Astrocyte (in vitro differentiated cells and primary cell): ENCODE measurements at places on chromosomes 11 and 22. TPM values are rescaled to one million over a fixed set of nuclear protein-coding genes. Genes with fewer than 3 reads are reported as not detected.

GRCh38 chr11:118744046-118744445, 46.9 kb downstream of the DDX6 start:
- no peaks in the 10 kb centered on the region for H3K27me3 ChIP-seq
- no peak for DNase-seq
- H3K4me1 ChIP-seq, result no peaks in the 10 kb centered on the region
- no peak overlapping the region for H3K27ac ChIP-seq
- H3K36me3 ChIP-seq, result peaks cover 5% of the 10 kb centered on the region

- DNase-seq, result no peak
- peaks cover 4% of the 10 kb centered on the region for H3K4me1 ChIP-seq
- no peak overlapping the region for H3K4me3 ChIP-seq
- no peaks in the 10 kb centered on the region for H3K36me3 ChIP-seq
- no peak overlapping the region for H3K27ac ChIP-seq
Observed at GRCh38 chr22:19836512-19836911, 18.2 kb downstream of the GNB1L start.

DNA sequence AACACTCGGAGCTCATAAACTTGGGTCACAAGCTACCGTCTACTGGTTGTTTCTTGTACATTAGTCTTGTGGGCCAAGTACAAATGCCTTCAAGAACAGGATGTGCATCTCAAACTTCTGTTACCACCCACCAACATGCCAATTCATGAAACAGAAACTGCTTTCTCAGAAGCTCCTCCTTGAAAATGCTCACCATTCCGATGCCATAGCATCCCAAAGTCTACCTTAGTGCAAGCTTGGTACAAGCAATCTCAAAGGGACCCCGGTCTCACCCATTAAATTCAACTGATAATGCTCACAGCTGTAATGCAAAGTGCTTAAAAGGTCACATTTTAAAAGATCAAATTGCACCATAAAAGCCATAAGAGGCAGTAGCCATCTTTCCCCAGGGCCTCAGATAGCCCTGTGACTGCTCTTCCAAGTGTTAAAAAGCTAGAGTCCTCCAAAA, 31.8 kb upstream of the CCDC34 start:
- no peak overlapping the region for H3K4me3 ChIP-seq
- no peaks in the 10 kb centered on the region for H3K27me3 ChIP-seq
- no peak overlapping the region for H3K27ac ChIP-seq
- DNase-seq, result no peak
- H3K36me3 ChIP-seq, result no peaks in the 10 kb centered on the region

Gene RASSF10
- 1.2 and 2.0 TPM in 2 replicates for total RNA-seq

Gene TUB
- total RNA-seq, result 5.7 and 6.0 TPM in 2 replicates

DNA sequence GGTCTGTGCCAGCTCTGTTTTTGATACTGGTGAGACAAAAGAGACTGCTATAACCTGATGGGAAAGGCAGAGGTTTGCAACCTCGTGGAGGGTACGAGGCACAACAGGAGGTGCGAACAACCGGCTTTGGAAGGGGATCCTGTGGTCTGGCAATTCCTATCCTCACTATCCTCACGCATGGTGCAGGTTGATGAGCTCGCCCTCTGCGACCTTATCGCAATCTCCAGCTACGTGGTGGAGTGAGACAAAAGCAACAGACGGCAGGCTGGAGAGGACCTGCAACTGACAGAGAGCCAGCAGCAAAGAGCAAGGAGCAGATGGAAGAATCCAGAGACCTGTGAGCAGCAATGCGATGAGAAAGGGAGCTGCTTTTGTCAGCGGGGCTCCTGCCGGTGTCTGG, 47.3 kb upstream of the TSKU start:
- H3K27ac ChIP-seq, result no peak overlapping the region
- H3K4me3 ChIP-seq, result no peak overlapping the region
- H3K27me3 ChIP-seq, result peaks cover 16% of the 10 kb centered on the region
- no peaks in the 10 kb centered on the region for H3K4me1 ChIP-seq

Gene C22orf23
- total RNA-seq, result not detected in 2 replicates

DNA sequence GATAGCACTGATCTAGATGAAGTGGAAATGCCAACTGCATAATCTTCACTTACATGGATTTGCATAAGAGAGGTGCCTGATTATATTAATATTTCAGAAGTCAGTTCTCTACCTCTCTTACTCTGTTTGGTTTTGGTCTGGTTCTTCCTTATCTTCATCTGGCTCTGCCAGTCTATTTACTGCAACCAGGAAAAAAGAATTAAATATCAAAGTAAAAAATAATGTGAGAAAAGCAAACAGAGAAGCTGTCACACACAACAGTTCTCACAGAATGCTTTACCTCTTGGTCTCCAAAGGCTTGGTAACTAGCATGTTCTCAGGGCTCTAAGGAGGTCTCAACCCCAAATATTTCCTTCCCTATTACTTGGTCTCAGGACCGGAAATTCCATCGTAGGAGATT, 6.7 kb downstream of the VSIG10L2 start:
- H3K27me3 ChIP-seq, result peaks cover 4% of the 10 kb centered on the region
- no peaks in the 10 kb centered on the region for H3K4me1 ChIP-seq
- H3K27ac ChIP-seq, result no peak overlapping the region
- no peak overlapping the region for H3K4me3 ChIP-seq
- DNase-seq, result no peak

Gene OR51B5
- total RNA-seq, result not detected in 2 replicates

Gene NDUFV1
- total RNA-seq, result 117 and 118 TPM in 2 replicates

Gene BATF2
- 4.5 and 5.0 TPM in 2 replicates for total RNA-seq

GRCh38 chr11:93817426-93818348, 32.7 kb downstream of the VSTM5 start:
- H3K4me3 ChIP-seq, result no peak overlapping the region
- no peak overlapping the region for H3K27ac ChIP-seq
- no peak for DNase-seq
- peaks cover 28% of the 10 kb centered on the region for H3K36me3 ChIP-seq

- no peak for DNase-seq
- H3K27ac ChIP-seq, result no peak overlapping the region
- H3K36me3 ChIP-seq, result no peaks in the 10 kb centered on the region
- no peak overlapping the region for H3K4me3 ChIP-seq
Observed at GRCh38 chr11:32864555-32864954, 28.1 kb upstream of the QSER1 start.

- H3K27ac ChIP-seq, result no peak overlapping the region
- no peak overlapping the region for H3K4me3 ChIP-seq
- DNase-seq, result peak; percentile 76
- H3K36me3 ChIP-seq, result no peaks in the 10 kb centered on the region
Observed at GRCh38 chr11:119567688-119568582, 145.0 kb upstream of the THY1 start.

Gene RAG2
- total RNA-seq, result not detected in 2 replicates

Gene APOL3
- total RNA-seq, result 2.3 and 2.5 TPM in 2 replicates

DNA sequence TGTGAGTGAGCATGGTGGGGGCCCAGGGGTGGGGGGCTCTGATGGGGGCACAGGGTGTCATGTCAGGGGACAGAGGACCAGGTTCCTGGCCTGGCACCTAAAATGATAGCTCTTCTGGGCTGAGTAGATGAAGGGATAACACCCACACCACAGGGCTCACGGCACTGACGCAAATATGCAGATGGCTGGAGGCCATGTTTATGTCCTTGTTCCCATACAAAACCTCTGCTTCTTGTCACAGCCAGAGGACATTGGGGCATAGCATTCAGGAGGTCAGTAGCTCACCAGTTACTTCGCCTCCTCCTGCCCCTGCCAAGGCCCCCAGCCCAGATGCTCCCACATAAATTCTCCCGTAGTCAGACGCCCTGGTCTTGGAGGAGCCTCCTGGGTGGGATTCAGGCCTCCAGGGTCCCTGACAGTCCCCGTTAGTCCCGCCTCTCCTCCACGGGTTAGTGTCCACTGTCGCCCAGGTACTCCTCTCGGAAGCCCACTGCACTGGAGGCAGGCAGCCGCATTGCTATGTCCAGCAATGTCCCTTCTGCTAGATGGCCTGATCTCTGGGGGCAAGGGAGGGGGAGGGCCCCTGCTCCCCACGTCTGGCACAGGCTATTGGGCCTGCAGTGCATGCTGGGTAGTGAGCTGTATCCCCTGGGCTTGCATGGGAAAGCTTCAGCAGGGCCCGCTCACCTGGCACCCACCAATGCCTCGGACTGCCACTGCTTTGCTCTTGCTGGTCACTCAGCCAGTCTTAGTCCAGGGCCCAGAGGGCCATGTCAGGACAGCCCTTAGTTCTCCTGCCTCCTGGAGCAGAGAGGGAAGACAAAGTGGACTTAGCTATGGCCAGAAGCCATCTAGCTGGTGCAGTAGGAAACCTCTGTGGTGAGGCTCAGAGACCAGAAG, 75.6 kb upstream of the MYOD1 start:
- no peak for DNase-seq
- no peaks in the 10 kb centered on the region for H3K4me1 ChIP-seq
- no peaks in the 10 kb centered on the region for H3K36me3 ChIP-seq
- no peak overlapping the region for H3K4me3 ChIP-seq
- H3K27ac ChIP-seq, result no peak overlapping the region
- no peaks in the 10 kb centered on the region for H3K27me3 ChIP-seq

Gene AGBL2
- total RNA-seq, result 1.4 and 2.1 TPM in 2 replicates

DNA sequence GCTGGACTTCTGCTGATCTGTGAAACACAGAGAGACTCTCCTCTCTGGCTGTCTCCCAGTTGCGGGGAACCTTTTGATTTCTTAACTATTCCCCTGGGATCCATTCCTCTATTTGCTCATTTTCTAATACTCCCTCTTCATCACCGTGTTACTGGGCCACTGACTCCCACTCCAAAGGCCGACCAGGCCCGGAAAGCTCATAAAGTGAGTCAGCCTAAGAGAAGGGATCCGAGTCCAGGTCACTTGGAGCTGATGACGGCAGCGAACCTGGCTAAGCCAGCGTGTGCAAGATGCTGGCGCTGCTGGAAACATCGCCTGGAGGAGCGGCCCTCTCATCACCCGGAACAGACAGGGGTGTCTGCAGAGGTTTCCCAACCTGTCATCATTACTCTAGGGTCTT, 112.8 kb downstream of the FBXO7 start:
- peak; percentile 25 for DNase-seq
- no peaks in the 10 kb centered on the region for H3K27me3 ChIP-seq
- no peaks in the 10 kb centered on the region for H3K36me3 ChIP-seq
- H3K4me1 ChIP-seq, result peaks cover 4% of the 10 kb centered on the region
- H3K4me3 ChIP-seq, result no peak overlapping the region

- H3K27ac ChIP-seq, result peak overlapping the region; percentile 48
- H3K4me3 ChIP-seq, result no peak overlapping the region
- H3K27me3 ChIP-seq, result no peaks in the 10 kb centered on the region
- peaks cover 19% of the 10 kb centered on the region for H3K4me1 ChIP-seq
Observed at GRCh38 chr11:73429121-73429750, 53.0 kb downstream of the RELT start.

Gene GGT1
- 2.9 and 3.1 TPM in 2 replicates for total RNA-seq

DNA sequence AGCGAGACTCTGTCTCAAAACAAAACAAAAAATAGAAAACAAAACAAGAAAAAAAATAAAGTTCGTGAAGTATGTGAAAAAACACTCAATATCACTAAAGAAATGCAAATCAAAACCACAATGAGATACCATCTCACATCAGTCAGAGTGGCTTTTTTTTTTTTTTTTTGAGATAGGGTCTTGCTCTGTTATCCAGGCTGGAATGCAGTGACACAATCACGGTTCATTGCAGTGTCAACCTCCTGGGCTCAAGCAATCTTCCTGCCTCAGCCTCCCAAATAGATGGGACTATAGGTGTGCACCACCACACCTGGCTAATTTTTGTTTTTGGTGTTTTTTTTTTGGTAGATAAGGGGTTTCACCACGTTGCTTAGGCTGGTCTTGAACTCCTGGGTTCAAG, 37.5 kb downstream of the ATG16L2 start:
- peaks cover 7% of the 10 kb centered on the region for H3K4me1 ChIP-seq
- no peaks in the 10 kb centered on the region for H3K27me3 ChIP-seq

- H3K27ac ChIP-seq, result no peak overlapping the region
- H3K4me3 ChIP-seq, result no peak overlapping the region
- H3K4me1 ChIP-seq, result no peaks in the 10 kb centered on the region
- H3K27me3 ChIP-seq, result no peaks in the 10 kb centered on the region
Observed at GRCh38 chr11:59423835-59424234, 2.4 kb downstream of the OR5A2 start.

Gene OR52E5
- total RNA-seq, result not detected in 2 replicates

DNA sequence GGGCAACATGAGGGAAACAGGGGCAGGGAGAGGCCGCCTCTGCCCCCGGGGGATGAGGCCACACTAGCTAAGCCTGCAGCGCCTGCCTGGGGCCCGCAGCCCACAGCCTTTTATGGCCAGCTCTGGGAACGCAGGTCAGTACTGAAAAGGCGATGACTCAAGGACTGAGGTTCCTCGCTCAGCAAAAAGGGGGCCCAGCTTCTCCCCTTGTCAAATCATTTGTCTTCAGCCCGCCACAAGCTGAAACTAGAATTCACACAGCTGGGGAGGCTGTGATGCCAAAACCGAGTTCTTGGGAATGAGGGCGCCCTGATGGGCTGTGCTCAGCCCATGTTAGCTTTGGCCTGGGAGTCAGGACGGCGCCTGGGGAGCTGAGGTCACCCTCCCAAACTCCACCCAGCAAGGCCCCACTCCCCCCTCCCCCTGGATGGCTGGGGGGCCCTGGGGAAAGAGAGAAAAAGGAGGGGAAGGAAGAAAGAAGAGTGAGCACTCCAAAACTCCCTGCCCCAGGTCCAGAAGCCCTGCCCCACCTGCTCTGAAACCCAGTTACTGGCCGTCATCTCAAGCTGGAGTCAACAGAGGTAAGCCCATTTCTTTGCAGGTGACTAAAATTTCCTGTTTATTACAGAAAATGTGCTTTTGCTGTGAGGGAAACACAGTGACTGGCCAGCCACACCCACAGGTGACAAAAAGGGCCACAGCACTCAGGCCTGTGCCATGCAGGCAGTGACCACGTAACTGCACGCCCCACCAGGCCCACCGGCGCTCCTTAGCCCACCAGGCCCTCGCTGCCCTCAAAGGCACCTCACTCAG, 13.7 kb downstream of the EHD1 start:
- no peaks in the 10 kb centered on the region for H3K27me3 ChIP-seq
- H3K4me3 ChIP-seq, result no peak overlapping the region
- H3K36me3 ChIP-seq, result peaks cover 2% of the 10 kb centered on the region
- H3K27ac ChIP-seq, result peak overlapping the region; percentile 95

DNA sequence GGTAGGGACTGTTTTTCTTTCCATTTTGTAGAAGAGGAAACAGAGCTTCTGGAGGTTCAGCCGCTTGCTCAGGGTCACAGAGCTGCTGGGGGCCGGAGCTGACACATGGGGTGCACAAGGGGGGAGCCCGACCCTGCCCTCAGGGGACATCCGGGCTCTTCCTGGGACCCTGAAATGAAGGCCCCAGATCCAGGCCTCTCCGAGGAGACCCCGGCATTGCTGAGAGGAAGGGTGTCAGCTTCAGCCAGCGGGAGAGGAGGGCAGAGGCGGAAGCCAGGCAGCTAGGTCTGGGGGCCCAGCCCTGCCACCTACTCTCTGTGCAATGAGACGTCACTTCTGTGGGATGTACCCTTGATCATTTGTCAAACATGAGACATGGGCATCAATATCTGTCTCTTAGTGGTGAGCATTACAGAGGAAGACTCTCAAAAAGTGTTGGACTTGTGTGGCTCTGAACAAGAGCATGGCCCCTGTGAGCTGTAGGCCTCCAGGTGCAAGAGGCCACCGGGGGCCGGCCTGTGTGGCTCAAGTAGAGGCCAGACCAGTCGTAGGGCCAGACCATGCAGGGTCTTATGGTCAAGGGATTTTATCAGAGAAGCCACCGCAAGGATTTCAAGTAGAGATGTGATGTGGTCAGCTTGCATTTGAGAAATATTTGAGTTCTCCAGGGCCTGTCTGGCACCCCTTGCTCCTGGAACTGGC, 10.3 kb downstream of the MPPED1 start:
- DNase-seq, result no peak
- H3K4me1 ChIP-seq, result no peaks in the 10 kb centered on the region
- no peak overlapping the region for H3K27ac ChIP-seq
- H3K27me3 ChIP-seq, result peaks cover 9% of the 10 kb centered on the region

- no peaks in the 10 kb centered on the region for H3K27me3 ChIP-seq
- DNase-seq, result no peak
- H3K36me3 ChIP-seq, result peaks cover 1% of the 10 kb centered on the region
- H3K4me3 ChIP-seq, result no peak overlapping the region
- no peak overlapping the region for H3K27ac ChIP-seq
Observed at GRCh38 chr11:67261946-67262681, 4.2 kb upstream of the GRK2 start.

Gene EIF3M
- 287 and 294 TPM in 2 replicates for total RNA-seq
